ENCODE measurements at places on chromosomes 5 and 9. TPM values are rescaled to one million over a fixed set of nuclear protein-coding genes. Genes with fewer than 3 reads are reported as not detected.
A peak's percentile ranks its signal among the peaks of the same experiment; 100 is the strongest.

PCDHGA5 gene
- total RNA-seq, result 0.50 TPM

- peak; percentile 44 for DNase-seq
These were observed 67.7 kb upstream of the SPOCK1 start for GRCh38 chr5:137566780-137567179.

- DNase-seq, result no peak
These were observed 193.0 kb downstream of the SPOCK1 start for GRCh38 chr5:137305971-137306602.

DNA sequence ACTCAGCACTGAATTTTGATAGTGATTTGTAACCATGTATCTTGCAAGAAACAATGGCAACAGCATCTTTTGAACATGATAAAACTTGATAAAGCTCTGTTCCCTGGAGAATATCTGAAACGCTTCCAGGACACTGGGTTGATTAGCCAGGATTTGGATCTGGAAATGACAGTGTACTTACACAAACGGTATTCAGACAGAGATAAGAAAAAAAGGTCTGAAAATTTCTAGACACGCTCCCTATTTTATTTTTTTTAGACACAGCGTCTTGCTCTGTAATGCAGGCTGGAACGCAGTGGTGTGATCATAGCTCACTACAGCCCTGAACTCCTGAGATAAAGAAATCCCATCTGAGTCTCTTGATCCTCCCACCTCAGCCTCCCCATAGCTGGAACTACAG is 109.0 kb downstream of the GNAQ start:
- no peak for DNase-seq

GRCh38 chr9:96441798-96442445 is 8.0 kb upstream of the HABP4 start:
- no peak for DNase-seq

- DNase-seq, result no peak
These were observed 177.8 kb downstream of the NSG2 start for GRCh38 chr5:174223355-174223754.

DNA sequence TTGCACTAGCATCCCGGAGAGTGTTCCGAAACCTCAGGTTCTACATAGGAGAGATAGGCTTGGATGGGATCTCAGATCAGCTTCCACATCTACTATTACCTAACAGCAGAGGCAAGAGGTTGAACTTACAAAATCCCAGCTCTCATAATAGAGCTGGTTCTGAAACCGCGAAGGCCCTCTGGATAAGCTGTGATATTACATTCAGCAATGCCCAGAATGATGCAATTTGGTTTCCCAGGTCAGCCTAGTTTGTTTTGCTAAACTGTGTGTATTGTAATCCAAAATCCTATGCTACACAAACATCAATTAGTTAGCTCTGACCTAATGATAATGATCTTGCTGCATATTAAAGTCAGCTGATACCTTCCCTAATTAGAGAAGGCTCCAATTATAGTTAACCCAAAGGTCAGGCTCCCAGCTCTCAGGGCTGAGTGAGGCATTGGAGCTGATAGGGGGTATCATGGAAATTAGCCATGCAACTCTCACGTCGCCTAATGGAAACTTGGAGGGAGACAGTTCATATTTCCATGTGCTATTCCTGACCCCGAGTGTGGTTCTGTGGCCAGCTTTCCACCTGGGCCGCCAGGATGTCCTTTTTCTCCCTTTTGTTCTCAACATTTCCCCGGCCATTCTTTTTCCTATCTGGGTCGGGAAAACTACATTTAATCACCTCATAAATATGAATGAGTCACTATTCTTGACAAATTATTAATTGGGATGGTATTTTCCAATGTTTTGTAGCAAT is 278.4 kb upstream of the IRX1 start:
- peak; percentile 79 for DNase-seq

- no peak for DNase-seq
These were observed 405.2 kb downstream of the ZNF608 start for GRCh38 chr5:124341066-124341858.

GRCh38 chr9:123238365-123238764 is 30.0 kb downstream of the STRBP start:
- DNase-seq, result no peak

DNA sequence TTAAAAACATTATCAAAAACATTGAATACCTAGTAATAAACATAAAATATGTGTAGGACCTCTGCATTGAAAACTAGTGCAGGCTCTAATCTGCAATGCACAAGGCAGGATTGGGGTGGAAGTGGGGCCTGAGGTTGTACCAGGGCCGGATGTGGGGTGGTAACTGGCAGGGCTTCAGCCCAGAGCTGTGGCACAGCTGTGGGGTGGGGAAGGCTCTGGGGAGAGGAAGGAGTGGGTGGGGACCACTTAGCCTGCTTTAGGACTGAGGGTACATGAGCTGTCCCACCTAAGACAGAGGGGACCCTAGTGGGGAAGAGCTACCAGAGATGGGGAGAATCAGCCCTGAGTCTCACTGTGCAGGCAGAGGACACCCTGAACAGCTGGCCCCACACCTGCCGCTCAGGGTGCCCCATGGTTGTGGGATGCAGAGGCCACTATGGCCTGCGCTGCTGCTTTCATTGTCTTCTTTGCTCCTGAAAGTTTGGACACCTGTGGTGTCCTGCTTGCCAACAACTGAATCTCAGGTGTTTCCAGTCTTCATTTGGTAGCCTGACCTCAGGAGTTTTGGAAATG is 311.4 kb downstream of the TLE4 start:
- no peak for DNase-seq
